Metanephros (tissue), 2 donors: ENCODE measurements at places on chromosomes 3 and 15. TPM values are rescaled to one million over a fixed set of nuclear protein-coding genes. Genes with fewer than 3 reads are reported as not detected.

The AHSG gene
- total RNA-seq: 1.3 TPM

The GP5 gene
- 1.6 TPM for total RNA-seq

The GP9 gene
- 3.8 TPM for total RNA-seq

The AGBL1 gene
- total RNA-seq: 9.9 TPM

The SERINC4 gene
- 0.23 TPM for total RNA-seq

The GPR160 gene
- 25.9 TPM for total RNA-seq

The OSBPL10 gene
- 36.4 TPM for total RNA-seq

The TLNRD1 gene
- 11.4 TPM for total RNA-seq

The IL5RA gene
- 0.88 TPM for total RNA-seq

The PRSS50 gene
- 0.99 TPM for total RNA-seq
